T-helper 1 cell treated with Interleukin-12 subunit alpha and Interleukin-12 subunit beta and Interleukin-4 antibody, amounts not matched to agents 30 ng/mL and 1 ng/mL, for 36 hours (primary cell): ENCODE measurements at places on chromosomes 7 and 10. TPM values are rescaled to one million over a fixed set of nuclear protein-coding genes. Genes with fewer than 3 reads are reported as not detected.

HOXA3 gene
- total RNA-seq, result not detected in 2 replicates

CUEDC2 gene
- 61.7 and 65.3 TPM in 2 replicates for total RNA-seq

FAM25C gene
- not detected in 2 replicates for total RNA-seq

UPK3BL1 gene
- 16.0 and 19.1 TPM in 2 replicates for total RNA-seq

CLDN12 gene
- total RNA-seq, result 3.8 and 4.1 TPM in 2 replicates

PITX3 gene
- total RNA-seq, result not detected in 2 replicates

LIPF gene
- not detected in 2 replicates for total RNA-seq

NKX2-3 gene
- not detected in 2 replicates for total RNA-seq

OR2A5 gene
- not detected in 2 replicates for total RNA-seq

SYT15 gene
- total RNA-seq, result 1.8 TPM in 2 replicates

AKR1D1 gene
- not detected in 2 replicates for total RNA-seq

SH2B2 gene
- 1.3 TPM in 2 replicates for total RNA-seq

ZNF107 gene
- total RNA-seq, result 17.2 and 17.5 TPM in 2 replicates

VIM gene
- 1,350 and 1,378 TPM in 2 replicates for total RNA-seq

OPN4 gene
- total RNA-seq, result not detected in 2 replicates

CDH23 gene
- total RNA-seq, result 1.3 TPM in 2 replicates

TMEM229A gene
- total RNA-seq, result not detected in 2 replicates

ANXA8 gene
- 0.32 and 0.66 TPM in 2 replicates for total RNA-seq

AKR1C4 gene
- not detected in 2 replicates for total RNA-seq

COL1A2 gene
- total RNA-seq, result 3.9 and 4.6 TPM in 2 replicates

ANXA8L1 gene
- total RNA-seq, result 0.22 and 0.49 TPM in 2 replicates

ACBD7 gene
- 1.5 and 1.6 TPM in 2 replicates for total RNA-seq

DPYSL4 gene
- total RNA-seq, result 22.5 and 24.0 TPM in 2 replicates

ASAH2B gene
- 2.2 and 4.1 TPM in 2 replicates for total RNA-seq

SLC26A5 gene
- total RNA-seq, result not detected in 2 replicates

PTF1A gene
- not detected in 2 replicates for total RNA-seq

PSD gene
- 2.4 and 3.7 TPM in 2 replicates for total RNA-seq

XRCC2 gene
- 13.8 and 14.5 TPM in 2 replicates for total RNA-seq

AGR3 gene
- total RNA-seq, result not detected in 2 replicates

FAM25G gene
- total RNA-seq, result not detected in 2 replicates

RBP3 gene
- total RNA-seq, result not detected in 2 replicates

CALML5 gene
- total RNA-seq, result not detected in 2 replicates

MKRN1 gene
- total RNA-seq, result 81.5 and 85.8 TPM in 2 replicates

CCNJ gene
- total RNA-seq, result 7.8 and 7.9 TPM in 2 replicates

CPEB3 gene
- 3.6 and 3.8 TPM in 2 replicates for total RNA-seq

COPG2 gene
- total RNA-seq, result 6.7 TPM in 2 replicates

TUBB8 gene
- not detected in 2 replicates for total RNA-seq

COL17A1 gene
- not detected in 2 replicates for total RNA-seq

FBXW4 gene
- 44.0 and 44.2 TPM in 2 replicates for total RNA-seq

CCDC126 gene
- total RNA-seq, result 7.7 and 8.6 TPM in 2 replicates
